ENCODE measurements at places on chromosomes 11 and 22. TPM values are rescaled to one million over a fixed set of nuclear protein-coding genes. Genes with fewer than 3 reads are reported as not detected.

DGCR6 gene
- 6.7 TPM for total RNA-seq

FAM227A gene
- 3.7 TPM for total RNA-seq

C1QTNF6 gene
- total RNA-seq: 1.7 TPM

CATSPER1 gene
- total RNA-seq: not detected

KRTAP5-1 gene
- total RNA-seq: not detected

CHADL gene
- 0.90 TPM for total RNA-seq

MS4A12 gene
- total RNA-seq: 6.3 TPM

SNX19 gene
- 23.2 TPM for total RNA-seq

KREMEN1 gene
- total RNA-seq: not detected
